ENCODE measurements at places on chromosomes 3 and 15. TPM values are rescaled to one million over a fixed set of nuclear protein-coding genes. Genes with fewer than 3 reads are reported as not detected.

DNA sequence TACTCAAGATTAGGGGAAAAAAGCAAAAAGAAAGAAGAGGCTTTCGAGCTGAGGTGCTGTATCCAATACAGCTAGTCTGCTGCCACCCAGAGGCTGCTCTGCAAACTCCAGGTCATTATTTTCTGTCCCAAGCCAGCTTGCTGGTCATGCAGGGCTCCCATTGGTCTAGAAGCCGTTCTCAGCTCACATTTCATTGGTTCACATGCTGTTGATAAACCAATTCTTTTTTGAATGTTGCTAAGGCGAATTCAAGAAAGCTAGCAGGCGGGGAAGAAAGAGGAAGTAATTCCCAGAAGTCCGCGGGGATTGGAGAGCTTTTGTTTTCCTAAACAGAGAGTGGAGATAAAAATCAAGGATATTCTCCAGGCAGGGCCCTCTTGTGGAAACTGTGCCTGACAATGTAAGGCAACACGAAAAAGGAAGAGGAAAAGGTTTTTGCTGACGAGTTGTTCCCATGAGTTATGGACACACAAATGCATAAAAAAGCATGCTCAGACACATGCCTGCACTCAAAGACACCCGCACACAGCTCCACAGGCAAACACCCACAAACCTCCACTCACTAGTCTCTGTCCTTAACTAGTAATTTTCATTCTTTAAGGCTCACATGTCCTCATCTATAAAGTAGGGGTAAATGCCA is 33.4 kb downstream of the FSTL1 start:
- DNase-seq = peak; percentile 94

GRCh38 chr3:120765830-120766493 is 23.4 kb downstream of the GTF2E1 start:
- DNase-seq = no peak

GRCh38 chr3:13536432-13536831 is 12.5 kb upstream of the FBLN2 start:
- DNase-seq = no peak

DNA sequence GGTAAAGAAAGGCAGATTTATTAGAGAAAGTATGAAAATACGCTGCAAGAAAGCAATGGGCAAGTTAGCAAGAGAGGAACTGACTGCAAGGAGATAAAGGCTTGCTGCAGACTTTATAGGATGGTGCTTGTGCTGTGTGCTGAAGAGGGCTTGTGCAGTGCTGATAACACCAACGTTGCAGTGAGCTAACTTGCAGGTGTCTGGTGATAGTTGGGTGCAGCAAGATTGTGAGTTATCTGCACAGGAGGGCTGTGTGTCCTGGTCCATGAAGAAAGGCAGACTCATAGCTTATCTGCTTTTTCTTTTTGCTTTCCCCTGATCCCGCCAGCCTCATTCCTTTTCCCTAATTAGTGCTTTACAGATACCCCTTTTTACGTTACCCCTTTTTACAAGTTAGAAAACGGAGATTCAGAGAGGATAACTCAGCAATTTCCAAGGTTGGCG is 58.0 kb upstream of the ZNF148 start:
- DNase-seq = no peak

DNA sequence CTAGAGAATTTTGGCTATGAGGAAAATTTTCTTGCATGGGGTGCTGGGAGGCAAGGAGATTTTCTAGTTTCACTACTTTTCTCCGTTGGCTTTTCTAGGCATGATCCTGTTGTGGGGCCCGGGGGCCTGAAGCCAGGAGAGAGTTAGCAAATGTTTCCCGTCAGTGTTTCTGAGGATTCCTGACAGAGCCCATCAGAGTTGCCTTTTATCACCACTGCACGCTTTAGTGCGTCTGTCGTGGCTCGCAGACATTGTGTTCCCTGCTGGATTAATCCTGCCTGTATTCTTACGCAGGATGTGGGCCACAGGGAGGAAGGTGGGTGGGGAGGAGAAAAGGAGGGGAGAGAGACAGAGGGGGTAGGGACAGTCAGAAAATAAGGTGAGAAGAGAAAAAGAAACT is 18.1 kb upstream of the BOC start:
- DNase-seq = no peak

DNA sequence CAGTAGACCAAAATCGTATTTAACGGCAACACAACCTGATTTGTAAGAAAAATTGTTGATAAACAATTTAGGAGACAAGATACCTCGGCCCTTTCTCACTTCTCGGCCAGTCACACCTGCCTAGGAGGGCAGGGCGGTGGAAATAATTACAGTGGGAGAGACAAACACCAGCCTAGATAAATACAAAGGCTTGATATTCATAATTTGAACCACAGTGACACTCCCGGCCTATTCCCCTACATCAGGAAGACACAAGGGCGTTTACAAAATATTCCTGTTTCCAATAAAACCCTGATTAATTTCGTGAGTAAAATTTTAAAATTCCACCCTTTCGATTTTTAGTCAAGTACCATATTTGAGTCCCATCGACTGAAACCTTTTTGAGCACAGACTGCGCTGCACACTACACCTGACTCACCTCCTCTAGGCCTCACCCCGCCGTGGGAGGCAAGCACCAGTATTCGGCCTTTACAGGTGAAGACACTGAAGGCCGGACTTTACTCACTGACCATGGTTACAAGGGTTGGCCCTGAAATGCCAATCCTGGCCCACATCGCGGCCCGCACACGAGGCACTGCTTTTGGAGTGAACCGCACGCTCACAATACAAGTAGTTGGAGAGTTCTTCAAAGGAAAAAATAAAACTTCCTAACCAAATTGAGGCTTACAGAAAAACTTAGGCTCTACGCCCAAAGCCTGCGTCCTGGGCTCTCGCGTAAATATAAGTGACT is 794 bp downstream of the ARPP19 start:
- peak; percentile 44 for DNase-seq

- DNase-seq = no peak
These were observed 38.6 kb upstream of the SLC25A26 start for GRCh38 chr3:66182246-66182645.

DNA sequence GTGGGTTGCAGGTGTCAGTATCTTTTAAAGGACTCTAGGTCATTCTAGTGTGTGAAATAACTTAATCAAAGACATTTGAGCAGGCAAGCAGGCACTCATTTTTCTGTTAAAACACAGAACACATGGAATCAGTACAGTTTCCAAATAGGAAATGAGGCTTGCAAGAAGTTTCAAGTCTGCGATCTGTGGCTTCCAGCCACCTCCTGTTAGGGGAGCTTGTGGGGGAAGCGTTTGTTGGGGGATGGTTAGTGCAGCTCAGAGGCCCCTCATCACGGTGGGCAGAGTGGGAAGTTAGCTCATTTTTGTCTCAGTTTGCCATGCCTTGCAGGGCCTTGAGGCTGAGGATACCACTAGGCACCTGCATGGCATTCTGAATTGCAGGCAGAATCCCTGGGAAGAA is 59.9 kb downstream of the SLC6A11 start:
- no peak for DNase-seq

DNA sequence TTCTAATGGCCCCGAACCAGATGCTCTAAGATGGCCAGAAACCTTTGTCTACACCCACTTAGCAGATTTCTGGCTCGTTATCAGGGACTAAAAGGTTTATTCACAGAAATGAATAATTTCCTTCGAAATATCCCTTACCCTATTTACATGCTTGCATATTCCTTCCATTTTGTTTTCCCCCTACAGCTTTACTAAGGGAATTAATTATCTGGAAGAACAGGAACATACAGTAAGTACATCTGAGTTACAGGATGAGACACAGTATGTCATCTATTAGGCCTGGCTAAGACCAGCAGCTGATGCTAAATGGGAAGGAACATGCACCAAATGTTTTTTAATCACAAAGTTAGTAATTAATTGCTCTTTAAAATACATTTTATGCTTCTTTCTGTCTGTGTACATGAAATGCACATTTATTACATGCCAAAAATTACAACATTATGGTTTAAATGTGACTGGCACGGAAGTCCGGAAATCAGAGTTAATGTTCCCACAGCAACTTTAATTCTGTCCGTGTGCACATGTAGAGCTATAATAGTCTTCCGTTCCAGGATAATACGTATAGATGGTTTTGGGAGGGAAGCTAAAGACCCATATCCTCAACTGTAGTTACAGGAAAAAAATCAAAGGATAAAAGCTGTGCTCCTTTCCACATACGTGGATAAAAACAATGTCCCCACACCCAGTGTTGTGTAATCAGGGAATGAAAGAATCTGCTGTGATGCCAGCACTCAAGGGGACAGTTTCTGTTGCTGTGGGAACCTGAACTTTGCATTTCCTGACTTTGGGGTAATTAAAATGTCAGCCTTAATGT is 82.0 kb downstream of the TIGIT start:
- DNase-seq = no peak

DNA sequence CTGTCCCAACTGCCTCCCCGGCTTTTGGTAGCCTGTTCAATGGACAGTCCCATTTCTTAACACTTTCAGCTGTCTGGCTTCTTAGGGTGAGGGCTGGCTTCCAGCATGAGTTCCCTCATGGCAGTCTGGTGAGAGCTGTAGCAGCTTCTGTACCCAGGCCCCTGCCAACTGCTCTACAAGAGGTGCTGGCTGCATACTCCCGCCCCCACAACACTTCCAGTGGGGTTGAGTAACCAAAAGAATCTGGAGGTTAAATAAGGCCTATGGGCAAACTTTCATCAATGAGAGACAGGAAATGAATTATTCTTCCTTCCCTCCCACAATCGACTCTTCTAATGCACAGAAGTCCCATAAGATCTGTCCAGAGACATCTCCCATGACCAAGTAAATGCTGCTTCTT is 145.0 kb downstream of the NEK10 start:
- no peak for DNase-seq

The PIERCE2 gene
- total RNA-seq = not detected

The RPP25 gene
- 6.5 TPM for total RNA-seq

The SAMD7 gene
- total RNA-seq = not detected

Data from activated CD8-positive, alpha-beta T cell treated with anti-CD3 and anti-CD28 coated beads, Interleukin-2, amount 10 ng/mL, durations not matched to agents 7 days and 5 days (primary cell).